ENCODE measurements at places on chromosomes 12 and 14.
A peak's percentile ranks its signal among the peaks of the same experiment; 100 is the strongest.

GRCh38 chr12:112971248-112971647 lies 7.1 kb upstream of the OAS2 start:
- DNase-seq, result no peak

GRCh38 chr12:5565933-5566599 lies 134.2 kb downstream of the NTF3 start:
- DNase-seq, result no peak

- DNase-seq, result no peak
Observed at GRCh38 chr14:26687301-26687837, 89.5 kb upstream of the NOVA1 start.

DNA sequence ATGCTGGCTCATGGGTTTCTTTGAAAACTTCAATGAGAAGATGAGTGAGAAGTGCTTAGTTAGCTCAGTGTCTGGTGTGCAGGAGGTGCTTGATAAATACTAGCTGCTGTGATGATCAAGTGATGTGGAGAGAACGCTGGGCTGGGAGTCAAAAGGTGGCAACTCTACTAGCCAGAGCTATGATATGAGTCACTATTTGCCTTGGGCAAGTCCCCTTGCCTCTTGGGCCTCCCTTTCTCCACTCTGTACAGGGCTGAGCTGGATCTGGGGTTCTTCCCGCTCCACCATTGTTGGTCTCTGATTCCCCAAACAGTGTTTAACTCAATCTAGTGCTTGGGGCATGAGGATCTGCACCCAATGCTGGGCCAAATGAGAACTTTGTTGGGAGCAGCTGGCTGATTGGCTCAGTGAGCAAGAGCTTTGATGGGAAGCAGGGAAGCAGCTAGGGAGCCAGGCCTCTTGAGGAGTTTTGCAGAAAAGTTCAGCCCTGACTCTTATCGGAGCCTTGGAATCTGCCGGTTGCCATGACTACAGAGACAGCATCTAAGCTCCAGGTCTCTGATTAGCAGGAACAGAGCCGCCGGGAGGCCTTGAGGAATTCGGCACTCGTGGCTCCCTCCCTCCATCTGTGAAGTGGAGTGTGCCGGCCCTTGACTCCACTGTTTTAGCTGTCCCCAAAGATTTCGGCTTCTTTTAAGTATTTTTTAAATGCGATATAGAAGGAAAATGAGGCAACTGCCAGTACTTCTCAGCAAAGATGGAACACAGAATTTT lies 82.1 kb upstream of the HSPB8 start:
- no peak for DNase-seq

DNA sequence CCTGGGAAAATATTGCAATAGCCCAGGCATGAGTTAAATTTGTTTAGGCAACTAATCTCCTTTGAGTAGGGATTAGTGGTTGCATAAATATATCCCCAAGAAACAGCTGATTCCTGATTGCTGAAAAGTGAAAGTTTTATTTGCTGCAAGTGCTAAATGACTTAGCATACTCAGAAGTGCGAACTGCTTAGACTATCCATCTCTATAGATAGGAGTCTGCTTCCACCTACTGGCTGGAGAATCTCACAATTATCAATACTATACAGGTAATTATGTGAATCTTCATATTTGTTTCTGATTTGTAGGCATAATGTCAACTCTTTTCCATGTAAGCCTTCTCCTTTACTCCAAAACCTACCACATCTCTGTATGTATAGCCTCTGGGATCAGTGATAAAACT lies 12.0 kb upstream of the SLCO1B3 start:
- DNase-seq, result peak; percentile 57

- peak; percentile 22 for DNase-seq
Observed at GRCh38 chr12:64318605-64319004, 72.0 kb downstream of the C12orf56 start.

GRCh38 chr12:56957229-56958052 lies at the start of gene RDH16:
TSS of gene RDH16 (minus strand) at chr12:56957608. CDS start at chr12:56957462, 146 bp downstream.
- DNase-seq, result no peak

- DNase-seq, result no peak
Observed at GRCh38 chr12:113974006-113974405, 7.9 kb upstream of the RBM19 start.
